ENCODE measurements at places on chromosomes 2 and 18. TPM values are rescaled to one million over a fixed set of nuclear protein-coding genes. Genes with fewer than 3 reads are reported as not detected.

Gene DAW1
- not detected for total RNA-seq

DNA sequence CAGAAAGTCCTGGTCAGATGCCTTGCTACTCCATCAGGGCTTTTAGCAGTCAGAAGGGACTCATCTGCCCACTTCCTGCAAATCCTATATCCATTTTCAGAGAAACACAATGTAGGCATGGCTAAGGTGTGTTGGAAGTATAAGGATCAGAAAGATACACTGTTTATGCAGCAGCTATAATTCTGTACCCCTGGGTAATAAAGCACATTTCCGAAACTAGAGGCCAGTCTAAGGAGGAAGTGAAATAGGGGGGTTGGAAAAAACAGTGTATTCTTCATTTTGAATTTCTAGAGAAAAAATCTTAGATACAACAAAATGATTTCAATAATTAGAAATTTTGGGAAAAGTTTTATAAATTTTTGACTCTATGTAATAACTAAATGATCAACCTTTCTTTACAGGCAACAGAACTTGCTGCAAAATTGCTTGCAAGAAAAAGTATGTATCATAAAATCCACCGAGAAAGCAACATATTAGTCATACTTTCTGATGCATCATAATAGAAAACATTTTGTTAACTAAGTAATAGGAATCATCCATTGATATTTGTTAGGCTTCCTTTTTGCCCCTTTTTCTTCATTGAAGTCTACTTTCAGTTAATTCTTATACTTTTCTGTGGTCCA lies 47.4 kb downstream of the FSIP2 start:
- DNase-seq = no peak

Gene PLGLB2
- total RNA-seq = 0.54 TPM

Gene C2orf80
- total RNA-seq = not detected

- no peak for DNase-seq
Observed at GRCh38 chr18:832085-832681, 20.1 kb upstream of the YES1 start.

- DNase-seq = no peak
Observed at GRCh38 chr2:127161176-127162136, 54.5 kb upstream of the BIN1 start.

DNA sequence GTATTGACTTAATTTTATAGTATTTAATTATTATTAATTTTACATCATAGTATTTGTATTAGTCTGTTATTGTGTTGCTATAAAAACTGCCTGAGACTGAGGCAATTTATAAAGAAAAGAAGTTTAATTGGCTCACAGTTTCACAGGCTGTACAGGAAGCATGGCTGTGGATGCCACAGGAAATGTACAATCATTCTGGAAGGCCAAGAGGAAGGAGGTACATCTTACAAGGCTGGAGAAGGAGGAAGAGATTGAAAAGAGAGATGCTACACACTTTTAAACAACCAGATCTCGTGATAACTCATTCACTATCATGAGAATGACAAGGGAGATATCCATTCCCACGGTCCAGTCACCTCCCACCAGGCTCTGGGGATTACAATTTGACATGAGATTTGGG lies 2019.4 kb upstream of the PIK3C3 start:
- DNase-seq = no peak

- DNase-seq = no peak
Observed at GRCh38 chr2:240784629-240785423, 35.2 kb downstream of the KIF1A start.

Gene CHRNG
- not detected for total RNA-seq

Gene ASB18
- under 0.01 TPM for total RNA-seq

DNA sequence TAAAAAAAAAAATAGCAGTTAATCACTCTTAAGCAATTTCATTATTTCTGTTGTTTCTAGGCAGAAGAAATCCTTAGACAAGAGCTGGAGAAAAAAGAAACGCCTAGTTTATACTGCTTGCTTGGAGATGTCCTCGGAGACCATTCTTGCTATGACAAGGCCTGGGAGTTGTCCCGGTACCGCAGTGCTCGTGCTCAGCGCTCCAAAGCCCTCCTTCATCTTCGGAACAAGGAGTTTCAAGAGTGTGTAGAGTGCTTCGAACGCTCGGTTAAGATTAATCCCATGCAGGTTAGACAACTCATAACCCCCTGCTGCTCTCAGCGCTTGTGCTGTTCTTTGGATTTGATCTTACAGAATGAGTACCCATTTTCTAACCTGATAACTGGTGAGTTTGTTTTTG lies 130.4 kb downstream of the TTC27 start:
- no peak for DNase-seq

Gene OSR1
- under 0.01 TPM for total RNA-seq

Gene MARCO
- total RNA-seq = under 0.01 TPM

GRCh38 chr2:145273840-145274239 lies 753.9 kb upstream of the ZEB2 start:
- no peak for DNase-seq

Gene RNF181
- 145 TPM for total RNA-seq

DNA sequence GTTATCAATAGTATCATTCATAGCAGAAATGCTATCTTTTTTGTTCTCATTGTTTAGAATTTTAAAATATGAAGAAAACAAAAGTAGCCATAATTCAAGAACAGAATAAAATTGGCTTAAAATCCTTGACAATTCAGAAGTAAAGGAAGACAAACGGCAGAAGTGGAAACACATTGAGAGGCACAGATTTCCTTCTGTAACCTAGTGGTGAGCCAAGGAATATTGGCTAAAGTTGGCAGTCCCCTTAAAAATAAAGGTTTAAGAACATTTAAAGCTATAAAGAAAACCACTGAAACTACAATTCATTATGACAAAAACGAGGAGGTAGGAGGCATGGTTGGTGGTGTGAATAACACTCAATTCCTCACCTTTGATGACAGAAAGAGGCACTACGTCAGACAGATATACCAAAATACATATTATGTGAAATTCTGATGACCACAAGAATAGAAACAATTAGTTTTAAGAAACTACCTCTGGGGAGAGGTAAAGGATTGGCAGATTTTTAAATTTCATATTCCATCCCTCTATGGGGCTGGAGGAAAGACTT lies 42.3 kb downstream of the SFT2D3 start:
- no peak for DNase-seq

GRCh38 chr2:231260442-231261208 lies 62.2 kb downstream of the ARMC9 start:
- DNase-seq = no peak

DNA sequence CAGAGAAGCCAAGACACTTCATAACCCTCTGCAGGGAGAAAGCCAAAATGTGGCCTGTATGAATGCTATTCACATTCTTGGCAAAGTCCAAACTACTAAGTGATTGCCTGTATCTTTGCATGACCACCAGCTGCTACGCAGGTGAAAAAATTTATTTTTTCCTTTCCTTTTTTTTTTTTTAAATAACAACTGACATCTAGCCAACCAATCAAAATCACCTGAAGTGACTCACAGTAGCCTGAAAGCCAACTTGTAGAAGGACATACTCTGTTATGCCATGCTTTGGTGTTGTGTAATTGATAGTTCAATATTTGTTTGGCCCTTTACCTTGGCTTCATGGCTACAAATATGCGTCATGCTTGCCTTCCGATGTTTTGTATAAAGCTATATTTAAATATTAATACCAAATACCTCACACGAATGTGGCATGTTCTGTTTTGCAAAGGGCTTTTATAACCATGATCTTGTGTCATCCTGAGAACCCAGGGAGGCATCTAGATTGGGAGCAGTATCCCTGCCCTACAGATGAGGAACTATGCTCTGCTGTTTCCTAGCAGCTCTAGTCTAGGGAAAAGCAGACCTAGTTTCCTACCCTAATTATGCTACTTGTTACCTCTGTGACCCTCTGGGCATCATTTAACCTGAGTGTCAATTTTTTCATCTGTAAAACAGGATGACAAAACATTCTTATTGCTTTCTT lies 102.1 kb downstream of the MYOM1 start:
- DNase-seq = no peak

GRCh38 chr2:74587664-74588277 lies 33.3 kb downstream of the DOK1 start:
- peak; percentile 87 for DNase-seq

Gene WDCP
- 7.8 TPM for total RNA-seq

DNA sequence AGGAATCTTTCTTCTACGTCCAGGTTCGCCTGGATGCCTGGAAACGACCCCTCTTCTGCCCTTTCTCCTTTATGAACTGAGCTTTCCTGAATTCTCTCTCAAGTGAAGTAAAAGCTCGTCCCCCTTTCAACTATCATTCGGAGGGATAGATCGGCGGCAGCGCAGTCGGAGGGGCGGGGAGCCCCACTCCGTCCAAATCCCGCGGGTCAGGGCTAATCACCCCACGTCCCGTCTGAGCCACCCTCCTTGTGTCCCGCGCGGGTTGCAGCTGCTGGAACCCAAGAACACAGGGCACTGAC lies 367 bp downstream of the FBXO48 start:
- DNase-seq = no peak

Gene CYP27C1
- total RNA-seq = not detected

Gene ARHGAP25
- 43.6 TPM for total RNA-seq

- DNase-seq = no peak
Observed at GRCh38 chr2:10841547-10842219, 29.1 kb upstream of the PDIA6 start.

Gene AQP12B
- total RNA-seq = under 0.01 TPM

- DNase-seq = no peak
Observed at GRCh38 chr2:70828115-70828514, 7.5 kb downstream of the CD207 start.

DNA sequence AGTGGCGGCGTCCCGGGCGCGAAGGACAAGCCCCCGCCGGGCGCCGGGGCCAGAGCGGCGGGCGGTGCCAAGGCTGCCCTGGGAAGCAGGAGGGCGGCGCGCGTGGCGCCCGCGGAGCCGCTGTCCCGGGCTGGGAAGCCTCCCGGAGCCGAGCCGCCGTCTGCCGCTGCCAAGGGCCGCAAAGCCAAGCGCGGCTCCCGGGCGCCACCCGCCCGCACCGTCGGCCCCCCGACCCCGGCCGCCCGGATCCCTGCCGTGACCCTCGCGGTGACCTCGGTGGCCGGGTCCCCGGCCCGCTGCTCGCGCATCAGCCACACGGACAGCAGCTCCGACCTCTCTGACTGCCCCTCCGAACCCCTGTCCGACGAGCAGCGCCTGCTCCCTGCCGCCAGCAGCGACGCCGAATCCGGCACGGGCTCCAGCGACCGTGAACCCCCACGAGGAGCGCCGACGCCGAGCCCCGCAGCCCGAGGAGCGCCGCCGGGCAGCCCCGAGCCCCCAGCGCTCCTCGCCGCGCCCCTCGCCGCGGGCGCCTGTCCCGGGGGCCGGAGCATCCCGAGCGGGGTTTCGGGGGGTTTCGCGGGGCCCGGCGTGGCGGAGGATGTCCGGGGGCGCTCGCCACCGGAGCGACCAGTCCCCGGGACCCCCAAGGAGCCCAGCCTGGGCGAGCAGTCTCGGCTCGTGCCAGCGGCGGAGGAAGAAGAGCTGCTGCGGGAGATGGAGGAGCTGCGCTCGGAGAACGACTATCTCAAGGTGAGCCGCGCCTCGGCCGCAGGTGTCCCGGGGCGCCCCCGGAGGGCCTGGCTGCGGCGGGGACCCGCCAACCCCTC lies 820 bp downstream of the MTCL1 start:
- peak; percentile 18 for DNase-seq

GRCh38 chr18:63182861-63183260 lies 136.7 kb downstream of the BCL2 start:
- no peak for DNase-seq

- no peak for DNase-seq
Observed at GRCh38 chr2:215427585-215427984, 8.3 kb downstream of the FN1 start.

DNA sequence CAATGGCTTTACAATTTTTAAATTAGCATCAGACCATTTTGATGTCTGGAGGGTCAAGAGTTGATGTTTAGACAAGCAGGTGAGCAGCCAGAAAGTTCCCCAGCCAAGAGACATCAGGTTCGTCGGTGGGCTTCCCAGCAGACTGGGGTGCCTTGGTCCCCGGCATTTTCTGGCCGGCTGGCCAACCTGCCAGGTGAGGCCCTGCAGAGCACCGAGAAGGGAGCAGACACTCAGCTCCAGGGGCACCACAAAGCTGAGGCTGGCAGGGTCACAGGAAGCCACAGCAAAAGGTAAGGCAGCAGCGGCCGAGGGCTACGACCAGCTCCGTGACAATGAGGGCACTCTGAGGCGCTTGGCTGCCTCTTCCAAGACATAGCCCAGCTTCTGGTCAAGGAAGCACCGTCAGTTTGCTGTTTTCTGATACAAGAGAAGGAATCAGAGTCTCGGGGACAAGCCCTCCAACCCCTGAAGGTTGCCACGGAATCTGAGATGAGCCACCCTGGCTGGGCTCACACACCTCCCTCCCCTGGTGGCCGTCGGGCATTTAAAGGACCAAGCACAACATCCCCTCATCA lies 229.0 kb downstream of the MGAT5 start:
- DNase-seq = no peak

Gene TCF23
- total RNA-seq = not detected

- no peak for DNase-seq
Observed at GRCh38 chr2:23385748-23386338, 864 bp downstream of the KLHL29 start.

Gene MERTK
- 8.6 TPM for total RNA-seq

Measured in hematopoietic multipotent progenitor cell (in vitro differentiated cells).